Ovary (tissue), 10 donors: ENCODE measurements at places on chromosomes 1 and 21. TPM values are rescaled to one million over a fixed set of nuclear protein-coding genes. Genes with fewer than 3 reads are reported as not detected.

The S100A5 gene
- not detected for total RNA-seq

The CFHR5 gene
- total RNA-seq = not detected

The AMY1B gene
- total RNA-seq = not detected

The UBE2U gene
- not detected for total RNA-seq

The FCRL4 gene
- not detected for total RNA-seq

The CFHR1 gene
- not detected for total RNA-seq

The GRIK1 gene
- total RNA-seq = 0.34 TPM

The TFF2 gene
- total RNA-seq = 3.7 TPM

The SELP gene
- 5.2 TPM for total RNA-seq

The PRKAA2 gene
- 3.9 TPM for total RNA-seq

The CD101 gene
- total RNA-seq = 1.6 TPM

GRCh38 chr1:170483051-170483450 is 48.9 kb upstream of the GORAB start:
- H3K27me3 ChIP-seq = no peaks in the 10 kb centered on the region
- no peak overlapping the region for H3K4me3 ChIP-seq
- H3K36me3 ChIP-seq = no peaks in the 10 kb centered on the region
- no peak overlapping the region for H3K27ac ChIP-seq

GRCh38 chr1:179327679-179328078 is 34.1 kb downstream of the SOAT1 start:
- no peaks in the 10 kb centered on the region for H3K4me1 ChIP-seq
- DNase-seq = no peak
- H3K4me3 ChIP-seq = no peak overlapping the region
- H3K27ac ChIP-seq = no peak overlapping the region
- H3K27me3 ChIP-seq = no peaks in the 10 kb centered on the region

GRCh38 chr1:112674986-112675727 is 698 bp downstream of the MOV10 start:
- H3K4me1 ChIP-seq = peaks cover 4% of the 10 kb centered on the region
- H3K27ac ChIP-seq = peak overlapping the region; percentile 90
- no peaks in the 10 kb centered on the region for H3K36me3 ChIP-seq
- no peaks in the 10 kb centered on the region for H3K27me3 ChIP-seq
- peak overlapping the region; percentile 63 for H3K4me3 ChIP-seq

GRCh38 chr1:167244244-167244643 is 23.6 kb downstream of the POU2F1 start:
- H3K4me3 ChIP-seq = no peak overlapping the region
- H3K36me3 ChIP-seq = no peaks in the 10 kb centered on the region
- no peak overlapping the region for H3K27ac ChIP-seq
- no peaks in the 10 kb centered on the region for H3K27me3 ChIP-seq
- DNase-seq = no peak

DNA sequence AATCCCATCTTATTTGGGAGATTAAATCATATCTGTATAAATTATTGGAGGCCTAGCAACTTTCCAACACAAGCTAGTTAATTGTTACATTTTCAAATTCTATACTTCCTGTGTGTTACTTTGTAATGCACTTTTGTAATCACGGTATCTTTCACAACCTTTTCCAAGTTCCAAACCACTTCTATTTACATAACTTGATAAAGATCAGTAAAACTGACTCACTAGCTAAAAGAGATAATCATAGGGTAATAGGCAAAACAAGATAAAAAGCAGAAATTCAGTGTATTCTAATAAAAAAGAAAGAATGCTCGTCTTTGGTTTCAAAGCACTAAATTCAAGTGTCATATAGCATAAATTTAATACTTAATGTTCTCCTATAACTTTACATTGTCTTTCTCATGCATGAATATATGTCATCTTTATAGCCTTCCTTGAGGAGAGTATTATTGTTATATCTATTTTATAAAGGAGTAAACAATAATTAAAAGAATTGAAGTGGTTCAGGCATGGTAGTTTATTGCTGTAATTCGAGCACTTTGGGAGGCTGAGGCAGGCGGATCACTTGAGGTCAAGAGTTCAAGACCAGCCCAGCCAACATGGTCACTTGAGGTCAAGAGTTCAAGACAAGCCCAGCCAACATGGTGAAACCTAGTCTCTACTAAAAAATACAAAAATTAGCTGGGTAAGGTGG is 66.4 kb downstream of the RGS13 start:
- no peaks in the 10 kb centered on the region for H3K4me1 ChIP-seq
- no peak overlapping the region for H3K27ac ChIP-seq
- DNase-seq = no peak

DNA sequence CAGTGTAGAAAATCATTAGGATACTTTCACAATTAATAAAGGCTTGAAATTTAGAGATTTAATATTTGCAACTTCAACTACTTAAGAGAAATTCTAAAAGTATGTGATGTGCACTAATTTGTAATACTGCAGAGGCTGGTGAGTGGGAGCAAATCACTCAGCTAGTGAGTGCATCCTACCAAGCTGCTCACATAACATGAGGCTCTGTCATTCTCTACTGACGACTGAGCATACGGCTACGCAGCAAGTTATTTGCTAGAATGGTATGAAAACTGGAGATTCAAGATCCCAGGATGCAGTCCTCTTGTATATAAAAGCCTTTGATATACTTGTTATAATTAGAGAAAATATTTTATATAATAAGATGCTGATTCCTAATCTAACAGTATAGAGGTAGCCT is 90.1 kb downstream of the ATP1B1 start:
- no peaks in the 10 kb centered on the region for H3K27me3 ChIP-seq
- H3K4me3 ChIP-seq = no peak overlapping the region
- no peak overlapping the region for H3K27ac ChIP-seq
- no peaks in the 10 kb centered on the region for H3K36me3 ChIP-seq
- H3K4me1 ChIP-seq = peaks cover 4% of the 10 kb centered on the region

DNA sequence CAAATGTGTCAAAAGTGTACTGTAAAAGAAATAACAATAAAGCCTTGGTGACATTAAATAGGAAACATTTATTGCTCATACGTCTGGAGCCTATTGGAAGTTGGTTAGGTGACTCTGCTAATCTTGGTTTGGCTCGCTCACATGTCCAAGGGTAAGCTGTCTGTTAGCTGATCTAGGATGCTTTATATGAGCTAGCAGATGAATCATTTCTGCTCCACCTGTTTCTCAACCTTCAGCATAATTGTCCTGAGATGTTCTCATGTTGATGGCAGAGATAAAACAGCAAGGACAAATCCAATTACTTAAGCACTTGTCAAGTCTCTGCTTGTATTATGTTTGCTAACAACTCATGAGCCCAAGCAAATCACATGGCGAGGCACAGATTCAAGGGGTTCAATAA is 56.0 kb upstream of the CD53 start:
- no peak overlapping the region for H3K27ac ChIP-seq
- DNase-seq = no peak
- no peak overlapping the region for H3K4me3 ChIP-seq
- H3K36me3 ChIP-seq = no peaks in the 10 kb centered on the region
- no peaks in the 10 kb centered on the region for H3K27me3 ChIP-seq

GRCh38 chr1:16924919-16925477 is 3.3 kb downstream of the CROCC start:
- no peaks in the 10 kb centered on the region for H3K27me3 ChIP-seq
- H3K36me3 ChIP-seq = no peaks in the 10 kb centered on the region
- DNase-seq = no peak

DNA sequence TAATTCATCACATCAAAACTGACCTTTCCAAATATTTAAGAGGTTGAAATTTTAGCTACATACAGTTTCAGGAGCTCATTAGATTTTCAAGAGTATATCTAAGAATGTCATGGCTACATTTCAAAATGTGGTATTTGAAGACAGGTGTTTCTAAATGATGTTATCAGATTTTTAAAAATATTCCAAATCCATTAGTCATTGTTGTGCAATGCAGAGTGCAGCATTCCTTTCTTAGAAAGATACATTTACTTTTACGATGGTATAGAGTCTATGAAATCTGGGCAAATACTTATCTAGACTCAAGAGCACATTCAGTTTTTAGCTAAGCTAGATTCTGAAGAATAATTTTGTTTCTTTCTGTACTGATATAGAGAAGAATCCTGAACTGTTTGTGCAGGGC is 230.3 kb downstream of the CHRM3 start:
- H3K27ac ChIP-seq = no peak overlapping the region
- no peaks in the 10 kb centered on the region for H3K27me3 ChIP-seq
- H3K4me1 ChIP-seq = no peaks in the 10 kb centered on the region
- H3K36me3 ChIP-seq = no peaks in the 10 kb centered on the region
- no peak for DNase-seq

GRCh38 chr1:248243204-248243603 is 12.0 kb downstream of the OR2M4 start:
- no peak overlapping the region for H3K4me3 ChIP-seq
- no peaks in the 10 kb centered on the region for H3K27me3 ChIP-seq
- DNase-seq = no peak
- no peak overlapping the region for H3K27ac ChIP-seq
- no peaks in the 10 kb centered on the region for H3K36me3 ChIP-seq

- no peaks in the 10 kb centered on the region for H3K27me3 ChIP-seq
- DNase-seq = no peak
- no peak overlapping the region for H3K4me3 ChIP-seq
These were observed 128.8 kb downstream of the COQ8A start for GRCh38 chr1:227068883-227069282.

- H3K4me3 ChIP-seq = no peak overlapping the region
- H3K27me3 ChIP-seq = no peaks in the 10 kb centered on the region
- H3K4me1 ChIP-seq = peaks cover 52% of the 10 kb centered on the region
- DNase-seq = peak; percentile 19
- peak overlapping the region; percentile 96 for H3K27ac ChIP-seq
These were observed 3.1 kb upstream of the VWA1 start for GRCh38 chr1:1432274-1432950.

GRCh38 chr1:227998374-227999055 is 8.3 kb upstream of the WNT3A start:
- no peak overlapping the region for H3K4me3 ChIP-seq
- no peaks in the 10 kb centered on the region for H3K4me1 ChIP-seq
- H3K27me3 ChIP-seq = no peaks in the 10 kb centered on the region
- DNase-seq = no peak
- H3K27ac ChIP-seq = no peak overlapping the region

DNA sequence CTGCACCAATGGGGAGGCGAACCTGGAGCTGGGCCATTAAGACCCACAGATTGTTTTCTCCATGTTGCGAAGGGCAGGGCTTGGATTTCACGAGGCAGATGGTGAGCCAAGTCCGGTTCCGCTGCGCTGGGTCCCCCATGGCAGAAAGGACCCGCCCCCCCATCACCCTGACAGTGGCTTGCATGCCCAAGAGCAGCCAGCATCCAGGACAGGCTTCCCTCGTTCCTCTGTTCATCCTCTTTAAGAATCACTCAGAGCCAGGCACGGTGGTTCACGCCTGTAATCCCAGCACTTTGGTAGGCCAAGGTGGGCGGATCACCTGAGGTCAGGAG is 15.8 kb upstream of the NPHP4 start:
- H3K4me3 ChIP-seq = no peak overlapping the region
- no peak overlapping the region for H3K27ac ChIP-seq
- H3K27me3 ChIP-seq = no peaks in the 10 kb centered on the region
- H3K36me3 ChIP-seq = no peaks in the 10 kb centered on the region
- no peak for DNase-seq

- no peak for DNase-seq
- H3K36me3 ChIP-seq = no peaks in the 10 kb centered on the region
- no peak overlapping the region for H3K4me3 ChIP-seq
- no peak overlapping the region for H3K27ac ChIP-seq
- no peaks in the 10 kb centered on the region for H3K27me3 ChIP-seq
- H3K4me1 ChIP-seq = no peaks in the 10 kb centered on the region
These were observed 486.9 kb downstream of the LRRIQ3 start for GRCh38 chr1:73711089-73711488.

- no peak overlapping the region for H3K27ac ChIP-seq
- H3K4me1 ChIP-seq = no peaks in the 10 kb centered on the region
- H3K27me3 ChIP-seq = no peaks in the 10 kb centered on the region
- H3K36me3 ChIP-seq = no peaks in the 10 kb centered on the region
- H3K4me3 ChIP-seq = no peak overlapping the region
These were observed 24.9 kb upstream of the CR1L start for GRCh38 chr1:207619871-207620542.

DNA sequence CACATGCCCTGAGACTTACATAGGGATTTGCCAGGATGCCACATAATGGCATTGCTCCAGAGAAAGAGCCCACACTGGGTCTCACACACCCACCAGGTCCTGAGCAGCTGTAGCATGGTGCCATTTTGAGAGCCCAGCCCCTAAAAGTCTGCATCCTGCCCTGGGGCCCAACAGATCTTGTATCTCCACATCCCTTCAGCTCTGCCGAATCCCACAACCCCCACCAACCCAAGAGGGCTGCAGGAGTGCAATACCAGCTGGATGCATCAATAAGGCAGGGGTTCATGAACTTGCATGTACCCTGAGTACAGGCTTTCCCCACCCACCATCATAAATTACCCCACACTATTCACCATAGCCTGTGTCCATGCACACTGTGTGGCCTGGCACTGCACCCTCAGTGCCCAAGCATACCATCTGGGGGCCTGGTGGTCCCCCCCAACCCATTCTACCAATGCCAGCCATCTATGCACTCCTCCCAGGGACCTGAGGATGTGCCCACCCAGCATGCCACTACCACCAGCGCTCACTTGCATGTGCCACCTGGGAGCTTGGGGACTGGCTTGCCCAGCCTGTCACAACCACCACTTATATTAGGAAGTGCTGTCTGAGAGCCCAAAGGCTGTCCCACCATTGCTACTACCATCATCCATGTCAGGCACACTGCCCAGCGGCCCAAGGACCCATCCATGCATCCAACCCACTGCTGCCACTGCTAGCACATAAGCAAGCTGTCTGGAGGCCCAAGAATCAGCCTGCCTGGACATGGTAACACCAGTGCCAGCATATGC is 4.1 kb upstream of the KRTAP12-2 start:
- no peak overlapping the region for H3K4me3 ChIP-seq
- DNase-seq = no peak
- H3K27me3 ChIP-seq = no peaks in the 10 kb centered on the region
- H3K4me1 ChIP-seq = no peaks in the 10 kb centered on the region
- H3K36me3 ChIP-seq = no peaks in the 10 kb centered on the region

DNA sequence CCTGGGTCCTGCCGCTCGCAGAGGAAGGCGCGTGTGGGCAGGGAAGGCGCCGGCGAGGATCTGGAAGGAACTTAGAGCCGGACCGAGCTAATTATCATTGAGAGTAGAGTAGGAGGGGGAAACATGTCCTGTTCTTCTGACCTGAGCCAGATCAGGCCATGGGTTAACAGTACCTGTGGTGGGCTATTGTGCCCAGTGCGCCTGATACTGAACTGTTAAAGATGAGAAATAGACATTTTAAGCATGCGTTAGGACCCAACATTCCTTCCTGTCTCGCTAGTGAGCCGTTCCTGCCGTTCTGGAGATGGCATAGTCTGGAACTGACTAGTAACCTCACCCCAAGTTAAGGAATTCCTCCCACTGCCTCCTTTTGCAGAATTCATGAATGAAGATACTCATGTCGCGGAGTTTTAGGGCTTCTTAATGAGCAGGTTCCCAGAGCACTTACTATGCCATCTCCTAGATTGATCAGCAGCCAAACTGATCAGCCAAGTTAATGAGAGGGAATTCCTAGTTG is 870 bp downstream of the STRIP1 start:
- H3K27me3 ChIP-seq = no peaks in the 10 kb centered on the region
- peak overlapping the region; percentile 84 for H3K27ac ChIP-seq
- H3K4me3 ChIP-seq = peak overlapping the region; percentile 80
- H3K4me1 ChIP-seq = peaks cover 5% of the 10 kb centered on the region

GRCh38 chr1:198913667-198914066 is 274.8 kb downstream of the PTPRC start:
- H3K4me3 ChIP-seq = no peak overlapping the region
- H3K4me1 ChIP-seq = no peaks in the 10 kb centered on the region
- H3K27ac ChIP-seq = no peak overlapping the region
